Neural progenitor cell (in vitro differentiated cells): ENCODE measurements at places on chromosomes 5 and 9. TPM values are rescaled to one million over a fixed set of nuclear protein-coding genes. Genes with fewer than 3 reads are reported as not detected.

DNA sequence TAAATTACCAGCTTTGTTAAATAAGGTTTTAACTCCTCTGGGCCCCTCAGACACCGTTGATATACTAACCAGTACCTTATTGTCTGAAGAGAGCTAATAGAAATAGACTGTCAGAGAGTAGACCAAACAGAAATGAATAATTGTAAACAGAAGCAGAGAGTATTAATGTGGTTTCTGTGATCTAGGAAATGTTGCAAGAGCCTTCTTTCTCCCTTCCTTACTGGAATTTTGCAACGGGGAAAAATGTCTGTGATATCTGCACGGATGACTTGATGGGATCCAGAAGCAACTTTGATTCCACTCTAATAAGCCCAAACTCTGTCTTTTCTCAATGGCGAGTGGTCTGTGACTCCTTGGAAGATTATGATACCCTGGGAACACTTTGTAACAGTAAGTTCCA, 5.1 kb downstream of the TYRP1 start:
- no peak overlapping the region for H3K4me3 ChIP-seq
- H3K27ac ChIP-seq: no peak overlapping the region
- H3K27me3 ChIP-seq: no peaks in the 10 kb centered on the region
- no peak for DNase-seq
- no peaks in the 10 kb centered on the region for H3K36me3 ChIP-seq

DNA sequence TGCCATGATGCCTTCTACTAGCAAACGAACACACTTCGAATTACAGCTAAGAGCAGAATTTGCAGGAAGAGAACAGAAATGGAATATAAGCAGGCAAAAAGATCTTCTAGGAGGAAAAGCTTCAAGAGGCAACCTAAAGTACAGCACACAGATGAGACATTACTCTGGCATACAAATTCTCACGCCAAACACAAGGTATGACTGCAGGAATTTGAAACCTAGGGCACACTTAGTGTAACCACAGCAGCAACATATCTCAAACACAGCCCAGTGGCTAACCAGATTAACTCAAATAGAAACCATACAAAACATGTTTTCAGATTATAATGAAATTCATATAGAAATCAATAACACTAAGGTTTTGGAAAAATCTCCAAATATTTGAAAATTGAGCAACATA, 481.0 kb upstream of the RGMB start:
- DNase-seq: no peak
- H3K4me1 ChIP-seq: no peaks in the 10 kb centered on the region
- H3K27ac ChIP-seq: no peak overlapping the region
- no peaks in the 10 kb centered on the region for H3K27me3 ChIP-seq

DNA sequence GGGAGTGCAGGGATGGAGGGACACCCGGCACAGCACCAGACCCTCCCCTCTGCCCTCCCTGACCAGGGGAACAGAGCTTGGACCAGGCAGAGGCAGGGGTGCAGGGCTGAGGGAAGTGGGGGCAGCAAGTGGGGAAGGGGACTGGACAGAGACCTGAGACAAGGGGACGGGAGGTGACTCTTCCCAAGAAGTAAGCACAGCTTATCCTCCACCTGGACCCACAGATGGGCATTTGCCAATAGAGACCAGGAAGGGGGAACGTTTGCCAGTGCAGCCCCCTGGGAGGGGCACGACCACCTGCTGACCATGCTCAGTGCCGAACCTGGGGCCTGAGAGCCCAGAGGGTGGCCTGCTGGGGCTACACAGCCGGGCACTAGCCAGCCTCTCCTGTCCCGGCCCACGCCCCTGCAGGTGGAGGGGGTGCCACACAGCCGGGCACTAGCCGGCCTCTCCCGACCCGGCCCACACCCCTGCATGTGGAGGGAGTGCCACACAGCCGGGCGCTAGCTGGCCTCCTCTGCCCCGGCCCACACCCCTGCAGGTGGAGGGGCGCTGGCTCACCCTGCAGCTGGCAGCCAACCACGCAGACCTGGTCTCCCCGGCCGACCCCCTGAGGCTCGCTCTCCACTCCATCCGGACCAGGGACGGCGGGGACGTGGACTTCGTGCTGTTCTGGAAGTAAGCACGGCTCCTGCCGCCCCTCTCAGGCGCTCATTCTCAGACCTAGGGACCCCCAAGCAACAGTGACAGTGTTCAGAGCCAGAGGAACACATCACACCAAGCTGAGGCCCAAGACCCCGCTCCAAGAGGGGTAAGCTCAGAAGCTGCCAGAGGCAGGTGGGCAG, 24.3 kb downstream of the GLT6D1 start:
- H3K4me1 ChIP-seq: no peaks in the 10 kb centered on the region
- no peak for DNase-seq
- H3K27me3 ChIP-seq: no peaks in the 10 kb centered on the region
- H3K36me3 ChIP-seq: no peaks in the 10 kb centered on the region
- H3K4me3 ChIP-seq: no peak overlapping the region

DNA sequence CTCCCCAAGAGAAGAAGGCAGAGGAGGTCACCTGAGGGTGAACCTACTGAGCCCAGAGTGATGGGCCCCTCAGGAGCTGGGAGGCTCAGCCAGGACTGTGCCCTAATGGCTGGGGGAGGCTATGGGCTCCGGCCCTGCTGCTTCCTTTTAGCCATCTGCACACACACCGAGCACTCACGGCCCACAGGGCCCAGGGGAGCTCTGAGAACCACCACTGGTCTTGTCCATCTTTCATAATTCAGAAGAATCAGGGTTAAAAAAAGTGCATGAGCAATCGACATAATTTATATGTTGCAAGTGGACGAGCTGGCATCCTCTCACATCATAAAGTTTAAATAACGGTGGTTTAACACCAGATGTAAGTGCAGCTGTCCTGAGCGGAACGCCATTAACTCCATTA, 162.1 kb downstream of the FSTL4 start:
- H3K27ac ChIP-seq: no peak overlapping the region
- no peaks in the 10 kb centered on the region for H3K27me3 ChIP-seq
- H3K36me3 ChIP-seq: no peaks in the 10 kb centered on the region
- no peak for DNase-seq
- H3K4me1 ChIP-seq: no peaks in the 10 kb centered on the region

GRCh38 chr9:122946461-122947005, 5.7 kb downstream of the RABGAP1 start:
- H3K27ac ChIP-seq: peak overlapping the region; percentile 74
- no peak overlapping the region for H3K4me3 ChIP-seq
- H3K36me3 ChIP-seq: no peaks in the 10 kb centered on the region

DNA sequence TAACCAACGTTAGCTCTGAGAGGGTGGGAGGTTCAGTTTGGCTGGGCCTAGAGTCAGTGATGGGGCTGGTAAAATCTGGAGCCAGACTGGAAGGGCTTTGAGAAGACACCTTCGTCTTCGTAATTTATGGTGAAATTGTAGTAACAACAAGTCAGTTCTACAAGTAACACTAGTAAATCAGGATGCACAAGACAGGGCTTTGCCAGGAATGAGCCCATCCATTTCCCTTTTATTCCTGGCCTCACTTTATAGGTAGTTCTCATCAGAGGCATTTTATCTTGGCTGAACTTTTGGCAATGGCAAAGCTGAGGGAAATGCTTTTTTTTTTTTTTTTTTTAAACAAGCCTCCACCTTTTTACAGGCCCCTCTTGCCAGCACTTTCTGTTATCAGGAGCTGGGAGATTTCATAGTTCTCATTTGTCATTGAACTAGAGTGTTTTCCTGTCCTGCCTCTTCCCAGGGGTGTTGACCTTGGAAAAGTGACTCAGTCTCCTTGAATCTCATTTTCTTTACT, 110.5 kb upstream of the KLF4 start:
- no peaks in the 10 kb centered on the region for H3K27me3 ChIP-seq
- no peak overlapping the region for H3K4me3 ChIP-seq
- H3K36me3 ChIP-seq: no peaks in the 10 kb centered on the region
- DNase-seq: no peak

DNA sequence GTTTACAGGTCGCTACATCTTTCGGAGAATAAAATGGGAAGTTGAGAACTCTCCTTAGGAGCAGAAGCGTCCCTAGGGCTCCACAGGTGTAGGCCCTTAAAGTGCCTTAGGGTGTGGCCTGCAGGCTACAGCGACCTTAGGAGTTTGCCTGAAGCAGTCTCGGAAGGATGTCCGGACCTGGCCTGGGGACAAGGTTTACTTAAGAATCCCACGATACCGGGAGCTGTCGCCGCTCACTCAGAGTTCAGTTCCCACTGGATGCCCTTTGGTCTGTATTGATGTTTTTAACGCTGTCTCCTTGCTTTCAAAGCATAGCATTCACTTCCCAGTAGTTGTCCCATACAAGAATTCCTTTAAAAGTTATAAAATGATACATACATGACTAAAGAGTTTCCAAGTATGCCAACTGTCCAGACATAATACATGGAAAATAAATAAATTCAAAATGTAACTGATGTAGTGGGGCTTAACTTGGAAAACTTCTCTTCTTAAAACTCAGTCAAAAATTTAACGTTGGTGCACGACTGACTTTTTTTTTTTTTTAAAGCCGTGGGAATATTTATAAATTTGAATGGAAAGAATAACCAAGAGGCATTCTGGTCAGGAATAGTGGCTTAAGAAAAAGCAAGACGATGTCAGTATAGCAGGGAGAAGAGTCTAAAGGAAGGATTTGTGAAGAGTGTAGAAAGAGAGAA, 848 bp downstream of the RAD50 start:
- H3K27ac ChIP-seq: peak overlapping the region; percentile 72
- H3K4me1 ChIP-seq: peaks cover 8% of the 10 kb centered on the region
- H3K4me3 ChIP-seq: peak overlapping the region; percentile 66
- H3K27me3 ChIP-seq: no peaks in the 10 kb centered on the region

DNA sequence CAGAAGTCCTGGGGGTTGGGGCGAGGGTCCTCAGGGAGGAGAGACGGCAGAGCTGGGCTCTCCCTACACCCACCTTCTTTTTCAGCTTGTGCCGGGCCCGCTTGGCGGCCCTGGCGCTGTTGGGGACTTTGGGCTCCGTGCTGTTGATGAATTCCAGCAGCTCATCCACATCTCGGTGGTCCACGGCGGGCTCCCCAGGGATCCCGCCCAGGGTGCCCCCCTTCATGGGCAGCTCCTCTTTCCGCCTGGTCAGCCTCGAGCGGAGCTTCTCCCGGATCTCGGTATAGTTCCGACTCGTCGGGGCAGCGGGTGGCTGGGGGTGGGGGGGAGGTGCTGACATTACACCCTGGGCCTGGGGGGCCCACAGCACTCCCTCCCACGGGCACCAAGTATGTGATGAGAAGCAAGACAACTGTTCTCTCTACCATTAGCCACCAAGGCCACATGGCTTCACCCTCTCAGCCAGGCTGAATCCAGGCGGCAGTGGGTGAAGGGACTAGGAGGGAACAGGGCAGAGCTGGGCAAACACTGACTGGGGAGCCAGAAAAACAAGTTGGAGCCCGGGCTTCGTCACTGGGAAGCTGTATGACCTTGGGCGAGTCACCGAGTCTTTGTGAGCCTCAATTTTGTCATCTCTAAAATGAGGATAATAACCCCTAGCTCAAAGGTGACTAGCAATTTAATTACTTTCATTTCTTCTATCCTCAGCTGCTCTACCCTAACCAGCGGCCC, 14.6 kb upstream of the DDX41 start:
- no peaks in the 10 kb centered on the region for H3K4me1 ChIP-seq
- H3K36me3 ChIP-seq: no peaks in the 10 kb centered on the region

DNA sequence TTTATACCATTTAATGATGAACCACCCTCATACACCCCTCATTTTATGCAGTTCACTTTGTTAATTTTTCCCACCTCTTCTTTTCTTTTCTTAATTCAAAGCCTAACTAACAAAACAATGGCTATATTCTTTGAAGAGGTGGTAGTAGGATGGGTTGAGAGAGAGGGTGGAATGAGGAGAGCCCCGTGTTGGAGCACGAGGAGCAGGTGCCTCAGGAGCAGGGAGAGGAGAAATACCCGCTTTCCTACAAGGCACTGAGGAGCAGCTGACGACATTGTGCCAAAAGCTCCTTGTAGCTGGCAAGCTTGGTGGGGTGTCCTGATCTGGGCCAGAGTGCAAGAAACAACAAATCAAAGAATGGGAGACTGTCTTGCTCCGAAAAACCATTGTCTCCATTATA, 129.6 kb downstream of the HTR4 start:
- no peak for DNase-seq
- H3K4me3 ChIP-seq: no peak overlapping the region
- no peaks in the 10 kb centered on the region for H3K36me3 ChIP-seq
- H3K27ac ChIP-seq: no peak overlapping the region
- no peaks in the 10 kb centered on the region for H3K27me3 ChIP-seq
- no peaks in the 10 kb centered on the region for H3K4me1 ChIP-seq

DNA sequence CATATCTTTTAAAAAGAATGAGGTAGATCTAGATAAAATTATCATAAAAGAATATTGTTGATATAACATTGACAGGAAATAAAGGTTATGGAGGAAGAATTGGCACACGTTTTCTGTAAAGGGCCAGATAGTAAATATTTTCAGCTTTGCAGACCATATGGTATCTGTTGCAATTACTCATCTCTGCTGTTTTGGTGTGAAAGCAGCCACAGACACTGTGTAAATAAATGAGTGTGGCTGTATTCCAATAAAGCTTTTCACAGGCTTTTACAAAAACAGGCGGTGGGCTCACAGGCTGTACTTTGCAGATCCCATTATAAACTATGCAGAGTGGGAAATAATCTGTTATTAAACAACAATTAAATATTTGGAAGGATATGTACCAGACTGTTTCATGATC, 87.4 kb downstream of the SGCD start:
- DNase-seq: no peak
- peaks cover 5% of the 10 kb centered on the region for H3K4me1 ChIP-seq
- no peaks in the 10 kb centered on the region for H3K27me3 ChIP-seq
- no peaks in the 10 kb centered on the region for H3K36me3 ChIP-seq

DNA sequence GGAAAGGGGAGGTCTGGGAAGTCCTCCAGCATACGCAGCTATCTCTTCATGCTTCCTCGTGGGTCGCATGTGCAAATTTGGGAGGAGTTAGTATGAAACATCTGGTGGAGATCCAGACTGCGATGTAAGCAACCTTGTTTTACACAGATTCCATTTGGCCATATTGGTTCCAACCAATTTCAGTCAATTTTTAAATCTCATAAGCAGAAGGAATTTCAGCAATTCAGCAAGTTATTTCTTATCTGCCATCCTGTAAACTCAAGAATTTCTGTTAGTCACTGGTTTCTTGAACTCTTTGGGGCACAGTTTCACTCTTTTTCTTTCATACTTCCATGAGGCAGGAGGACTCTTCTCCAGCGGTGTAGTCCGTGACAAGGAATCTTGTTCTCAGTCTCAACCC, 130.4 kb upstream of the CLINT1 start:
- H3K27ac ChIP-seq: no peak overlapping the region
- no peak overlapping the region for H3K4me3 ChIP-seq
- no peaks in the 10 kb centered on the region for H3K36me3 ChIP-seq
- no peaks in the 10 kb centered on the region for H3K4me1 ChIP-seq
- no peak for DNase-seq
- no peaks in the 10 kb centered on the region for H3K27me3 ChIP-seq

- H3K4me1 ChIP-seq: no peaks in the 10 kb centered on the region
- DNase-seq: no peak
- no peaks in the 10 kb centered on the region for H3K36me3 ChIP-seq
These were observed 158.1 kb downstream of the NPR3 start for GRCh38 chr5:32869216-32869615.

GRCh38 chr9:121326901-121327613, 43.0 kb downstream of the STOM start:
- H3K4me1 ChIP-seq: no peaks in the 10 kb centered on the region
- H3K4me3 ChIP-seq: no peak overlapping the region
- DNase-seq: no peak
- H3K27ac ChIP-seq: no peak overlapping the region

Gene GRIN1
- total RNA-seq: 0.03 TPM in 1 of 2 replicates, not detected in the other

Gene TMEM252
- not detected in 2 replicates for total RNA-seq

Gene ARHGAP26
- 7.0 and 14.5 TPM in 2 replicates for total RNA-seq

Gene CDKN2B-AS1
- total RNA-seq: not detected in 2 replicates

Gene FBP1
- 0.31 TPM in 1 of 2 replicates, not detected in the other for total RNA-seq

Gene FAM221B
- not detected in 2 replicates for total RNA-seq

Gene RAB24
- 4.3 and 15.1 TPM in 2 replicates for total RNA-seq

Gene PDZD2
- total RNA-seq: 1.1 and 1.4 TPM in 2 replicates

Gene SREK1
- total RNA-seq: 80.5 and 95.6 TPM in 2 replicates
